ENCODE measurements at places on chromosomes 4 and X.
A peak's percentile ranks its signal among the peaks of the same experiment; 100 is the strongest.

GRCh38 chr4:56102601-56103000 lies 153.9 kb downstream of the CEP135 start:
- no peak for DNase-seq

- DNase-seq = no peak
Observed at GRCh38 chr4:99886146-99886545, 8.1 kb downstream of the LAMTOR3 start.

- no peak for DNase-seq
Observed at GRCh38 chr4:158535130-158535614, 13.5 kb downstream of the RXFP1 start.

DNA sequence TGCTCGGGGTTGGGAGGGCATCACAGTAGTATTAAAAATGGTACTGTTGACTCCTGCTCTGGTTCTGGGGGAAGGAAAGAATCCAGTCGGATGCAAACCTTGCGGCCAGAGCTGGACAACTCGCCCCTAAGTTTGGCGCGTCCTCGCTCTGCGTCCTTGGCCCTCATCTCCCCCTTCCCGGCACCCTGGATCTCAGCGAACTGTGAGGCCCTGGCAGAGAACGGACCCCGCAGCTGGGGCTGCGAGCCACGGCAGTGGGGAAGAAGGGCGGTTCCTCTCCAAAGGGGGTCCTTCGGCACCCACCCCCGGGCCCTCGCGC lies 14.0 kb downstream of the ARHGEF6 start:
- peak; percentile 34 for DNase-seq

GRCh38 chr4:5283837-5284236 lies 232.6 kb downstream of the STK32B start:
- DNase-seq = no peak

DNA sequence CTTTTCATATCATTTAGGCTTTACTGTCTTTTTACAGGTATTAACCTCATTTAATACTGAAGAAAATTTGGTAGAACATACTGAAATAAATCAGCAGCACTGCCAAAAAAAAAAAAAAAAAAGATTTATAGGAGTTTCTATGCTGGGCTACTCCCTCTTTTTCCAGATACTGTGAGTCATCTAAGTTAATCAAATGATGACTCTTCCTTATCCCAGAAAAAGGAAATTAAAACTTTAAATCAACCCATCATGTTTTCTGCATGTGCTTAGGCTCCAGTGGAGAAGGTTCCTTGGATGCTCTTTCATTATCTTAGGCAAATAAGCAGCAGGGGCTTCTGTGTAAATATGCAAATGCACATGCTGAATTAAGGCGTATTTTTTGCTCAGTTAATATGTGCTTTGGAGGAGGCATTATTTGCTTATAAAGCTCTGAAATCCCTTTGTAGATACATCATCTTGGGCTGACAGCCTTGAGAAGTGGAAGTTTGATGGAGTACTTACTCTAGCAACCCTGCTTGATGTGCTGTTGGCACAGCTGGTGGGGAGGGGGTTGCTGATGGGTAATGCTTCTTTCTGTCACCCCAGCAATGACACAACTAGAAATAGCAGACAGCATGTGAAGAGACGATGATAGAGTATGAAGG lies 136.1 kb downstream of the C4orf33 start:
- DNase-seq = no peak

DNA sequence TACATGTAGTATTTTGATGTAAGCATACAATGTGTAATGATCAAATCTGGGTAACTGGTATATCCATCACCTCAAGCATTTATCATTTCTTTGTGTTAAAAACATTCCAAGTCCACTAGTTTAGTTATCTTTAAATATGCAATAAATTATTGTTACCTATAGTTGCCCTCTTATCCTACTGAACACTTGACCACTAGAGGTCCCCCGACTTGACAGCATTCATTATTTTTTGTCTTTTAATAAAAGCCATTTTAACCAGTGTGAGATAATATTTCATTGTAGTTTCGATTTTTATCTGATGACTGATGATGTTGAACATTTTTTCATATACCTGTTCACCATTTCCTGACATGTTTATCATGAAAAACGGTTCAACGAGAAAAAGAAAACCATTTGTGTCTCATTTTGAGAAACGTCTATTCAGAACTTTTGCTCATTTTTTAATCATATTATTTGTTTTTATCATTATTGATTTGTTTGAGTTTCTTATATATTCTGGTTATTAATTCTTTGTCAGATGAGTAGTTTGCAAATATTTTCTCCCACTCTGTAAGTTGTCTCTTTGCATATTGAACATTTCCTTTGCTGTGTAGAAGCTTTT lies 199.0 kb upstream of the CXXC4 start:
- no peak for DNase-seq

GRCh38 chr4:184896868-184897715 lies 71.3 kb upstream of the ACSL1 start:
- no peak for DNase-seq

DNA sequence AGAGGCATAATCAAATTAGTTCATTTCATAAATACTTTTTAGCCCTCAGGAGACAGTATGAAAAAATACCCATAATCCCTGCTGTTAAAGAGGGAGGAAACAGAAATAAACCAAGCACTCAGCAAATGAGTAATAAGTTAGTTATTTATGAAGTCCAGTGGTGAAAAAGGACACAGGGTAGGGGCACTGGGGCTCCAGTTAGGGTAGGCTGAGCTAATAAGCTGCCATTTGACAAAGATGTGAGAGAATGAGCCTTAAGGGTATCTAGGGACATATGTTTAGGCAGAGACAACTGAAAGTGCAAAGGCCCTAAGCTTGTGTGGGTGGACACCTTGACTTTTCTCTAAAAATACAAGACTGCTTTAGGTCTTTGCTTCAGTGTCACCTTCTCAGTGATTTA lies 94.4 kb downstream of the IL15 start:
- DNase-seq = no peak

DNA sequence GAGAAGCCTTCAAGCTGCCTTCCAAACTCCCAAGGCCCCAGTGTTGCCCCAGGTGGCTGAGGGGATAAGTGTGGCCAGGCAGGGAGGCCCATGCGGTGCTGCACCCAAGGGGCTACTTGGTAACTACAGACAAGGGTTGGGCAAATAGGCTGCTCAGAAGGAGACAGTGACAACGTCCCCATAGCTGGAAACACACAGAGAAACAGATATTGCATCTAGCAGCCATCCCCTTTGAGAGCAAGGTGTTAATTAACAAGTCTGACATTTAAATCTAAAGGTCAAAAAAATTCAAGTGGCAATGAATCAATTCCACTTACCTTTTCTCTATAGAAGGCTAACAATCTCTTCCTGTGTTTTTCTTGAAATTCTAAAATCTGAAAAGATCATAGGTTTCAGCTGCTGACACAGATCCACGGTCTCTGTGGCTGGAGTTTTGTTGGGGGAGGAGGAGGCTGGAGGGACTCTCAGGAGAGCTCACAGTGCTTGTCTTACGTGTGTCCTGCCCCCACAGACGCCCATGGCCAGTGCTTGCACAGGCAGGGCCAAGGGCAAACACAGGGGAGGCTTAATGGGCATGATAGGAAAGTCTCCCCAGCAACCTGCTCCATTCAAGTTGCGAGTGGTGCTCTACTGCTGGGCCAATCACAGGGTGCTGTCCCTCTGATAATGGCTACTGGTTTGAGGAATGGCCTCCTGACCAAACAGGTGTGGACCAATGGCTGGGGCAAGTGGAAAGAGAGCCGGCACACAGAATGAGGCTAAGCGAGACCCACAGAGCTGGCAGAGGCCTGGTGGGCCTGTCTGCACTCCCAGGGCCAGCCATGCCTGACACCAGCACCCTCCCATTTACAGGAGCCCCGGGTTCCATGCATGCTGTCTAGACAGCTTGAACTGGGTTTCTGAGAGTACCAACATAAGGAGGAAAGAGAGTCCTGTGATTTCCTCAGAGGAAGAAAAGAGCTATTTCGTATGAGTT lies 22.6 kb downstream of the RNF212 start:
- DNase-seq = no peak

DNA sequence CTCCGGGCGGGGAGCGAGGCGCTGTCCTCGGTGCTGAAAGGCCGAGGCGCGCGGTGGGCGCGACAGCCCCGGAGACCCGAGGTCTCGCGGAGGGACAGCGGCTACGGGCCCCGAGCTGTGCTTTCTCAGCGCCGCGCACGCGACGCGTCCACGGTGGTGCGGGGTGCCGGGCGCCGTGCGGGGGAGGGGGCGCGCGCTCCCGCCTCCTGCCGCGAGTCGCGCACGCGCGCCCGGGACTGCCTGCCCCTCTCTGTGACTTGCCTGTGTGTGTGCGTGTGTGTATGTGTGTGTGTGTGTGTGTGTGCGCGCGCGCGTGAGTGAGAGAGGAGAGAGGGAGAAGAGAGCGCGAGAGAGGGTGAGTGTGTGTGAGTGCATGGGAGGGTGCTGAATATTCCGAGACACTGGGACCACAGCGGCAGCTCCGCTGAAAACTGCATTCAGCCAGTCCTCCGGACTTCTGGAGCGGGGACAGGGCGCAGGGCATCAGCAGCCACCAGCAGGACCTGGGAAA lies at the start of gene GRIA2:
Gene GRIA2 (plus strand): TSS at position 358 of the 511 bp plus-strand sequence. CDS start 315 bp downstream, outside the sequence.
- peak; percentile 87 for DNase-seq

DNA sequence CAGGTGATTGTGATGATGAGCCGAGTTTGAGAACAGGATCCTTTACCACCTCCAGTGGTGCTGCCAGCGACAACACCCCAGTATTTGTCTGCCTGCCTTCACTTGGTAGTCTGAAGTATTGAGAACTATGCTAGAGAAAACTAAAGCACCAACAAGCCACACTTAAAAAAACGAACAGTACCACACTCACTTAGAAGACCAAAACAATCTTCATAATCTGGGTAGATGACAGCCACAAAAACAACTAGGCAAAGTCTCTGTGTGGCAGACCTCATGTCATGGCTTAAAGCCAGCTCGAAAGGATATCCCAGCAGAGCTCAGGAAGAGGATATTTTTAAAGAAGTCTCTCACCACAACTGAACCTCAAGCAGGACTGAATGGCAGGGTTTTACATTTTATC lies 236.0 kb downstream of the GPC3 start:
- peak; percentile 37 for DNase-seq

DNA sequence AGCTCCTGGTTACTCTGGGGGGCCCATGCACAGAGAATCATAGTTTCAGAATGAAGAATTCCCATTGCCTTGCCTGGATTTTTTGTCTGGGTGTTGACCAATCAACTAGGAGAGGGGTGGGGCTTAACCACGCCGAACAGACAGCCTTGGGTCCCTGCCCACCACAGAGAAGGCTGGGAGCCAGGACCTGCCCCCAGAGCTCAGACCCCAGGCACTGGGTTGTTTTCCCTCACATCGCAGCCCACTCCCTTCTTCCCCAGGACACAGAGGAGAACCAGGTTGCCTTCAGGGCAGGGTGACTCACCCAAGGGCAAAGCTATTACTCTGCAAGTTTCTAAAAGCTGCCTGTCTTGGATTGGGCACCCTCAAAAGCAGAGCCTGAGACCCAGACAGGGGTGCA lies 23.3 kb upstream of the CRMP1 start:
- DNase-seq = no peak

- no peak for DNase-seq
Observed at GRCh38 chrX:16978193-16978984, 31.9 kb downstream of the REPS2 start.

GRCh38 chr4:14254252-14254651 lies 626.7 kb upstream of the BOD1L1 start:
- no peak for DNase-seq

DNA sequence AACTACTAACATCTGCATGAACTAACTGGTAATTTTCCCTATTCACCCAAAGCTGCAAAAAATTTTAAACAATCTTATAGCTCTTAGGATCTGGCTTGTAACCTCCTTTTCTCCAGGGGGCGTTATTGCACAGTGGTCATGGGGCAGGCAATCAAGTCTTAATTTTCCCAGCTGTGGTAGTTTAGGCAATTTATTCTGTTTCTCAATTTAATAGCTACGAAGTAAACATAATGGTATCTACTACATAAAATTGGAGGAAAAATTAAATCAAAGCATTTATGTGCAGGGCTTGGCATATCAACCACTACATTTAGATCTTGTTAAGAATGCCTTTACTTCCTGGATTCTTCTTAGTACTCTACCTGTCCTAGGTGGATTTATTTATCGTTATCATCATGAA lies 137.4 kb upstream of the GUCY1A1 start:
- no peak for DNase-seq

- DNase-seq = no peak
Observed at GRCh38 chr4:26191353-26191752, 129.5 kb upstream of the RBPJ start.

DNA sequence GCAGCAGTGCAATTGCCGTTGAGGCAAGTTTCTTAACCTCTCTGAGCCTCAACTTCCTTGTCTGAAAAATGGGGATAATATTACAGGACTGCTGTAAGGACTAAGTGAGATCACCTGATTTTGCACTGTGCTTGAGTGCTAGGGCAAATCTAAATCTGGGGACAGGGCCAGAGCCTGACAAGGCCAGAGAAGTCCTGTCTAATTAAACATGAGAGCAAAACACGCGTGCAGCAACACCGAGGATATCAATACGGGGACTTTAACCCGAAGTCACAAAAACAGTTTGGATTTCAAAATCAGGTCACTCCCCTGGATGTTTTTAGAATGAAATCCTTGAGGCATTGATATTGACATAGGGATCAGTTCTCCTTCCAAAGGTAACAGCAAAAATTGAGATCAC lies 5.7 kb upstream of the GJB1 start:
- no peak for DNase-seq

GRCh38 chrX:18390941-18391538 lies 34.4 kb upstream of the CDKL5 start:
- DNase-seq = peak; percentile 68

GRCh38 chr4:123517176-123517575 lies 120.6 kb downstream of the SPRY1 start:
- DNase-seq = no peak

DNA sequence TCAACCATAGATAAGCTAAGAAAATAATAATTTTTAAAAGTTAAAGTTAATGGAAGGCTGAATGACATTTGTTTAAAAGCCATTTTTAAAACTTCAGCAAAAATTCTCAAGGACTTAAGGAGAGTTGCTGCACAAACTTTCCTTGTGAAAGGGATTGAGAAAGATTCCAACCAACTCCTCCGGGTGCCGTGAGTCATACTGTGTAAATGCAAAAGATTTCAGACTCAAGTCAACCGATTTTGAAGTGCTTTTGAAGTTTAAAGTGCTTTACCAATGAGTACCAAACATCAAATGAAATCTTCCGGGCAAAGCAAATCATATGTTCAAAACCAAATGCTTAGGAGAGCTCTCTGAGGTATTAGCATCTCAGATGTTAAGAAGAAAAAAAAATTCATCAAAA lies 31.4 kb downstream of the VCX2 start:
- no peak for DNase-seq

DNA sequence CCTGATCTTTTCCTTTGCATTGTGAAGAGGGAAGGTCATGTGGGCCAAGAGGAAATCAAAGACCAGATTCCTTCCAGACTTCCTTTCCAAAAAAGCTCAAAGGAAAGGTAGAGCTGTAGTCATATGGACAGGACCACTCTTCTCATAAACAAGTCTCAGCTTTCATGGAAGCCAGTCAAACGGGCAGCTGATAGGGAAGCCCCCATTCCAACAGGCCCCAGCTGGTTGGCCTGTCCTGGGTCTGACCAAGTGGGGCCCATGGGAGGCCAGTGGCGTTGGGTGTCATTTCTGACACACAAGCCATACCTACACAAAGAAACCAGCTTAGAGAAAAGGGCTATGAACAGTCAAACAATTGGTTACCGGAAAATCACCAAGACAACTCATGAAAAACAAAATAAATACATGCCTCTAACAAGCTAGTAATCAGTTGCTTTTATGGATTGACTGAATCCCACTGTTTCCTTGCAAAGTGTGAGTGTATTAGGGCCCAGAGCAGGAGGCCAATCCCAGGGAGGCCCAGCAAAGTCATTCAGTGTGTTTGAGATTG lies 149.6 kb upstream of the MAMLD1 start:
- DNase-seq = peak; percentile 40
